ENCODE measurements at places on chromosomes 11 and 22.

- DNase-seq, result no peak
Observed at GRCh38 chr11:35231076-35231860, 92.3 kb downstream of the CD44 start.

DNA sequence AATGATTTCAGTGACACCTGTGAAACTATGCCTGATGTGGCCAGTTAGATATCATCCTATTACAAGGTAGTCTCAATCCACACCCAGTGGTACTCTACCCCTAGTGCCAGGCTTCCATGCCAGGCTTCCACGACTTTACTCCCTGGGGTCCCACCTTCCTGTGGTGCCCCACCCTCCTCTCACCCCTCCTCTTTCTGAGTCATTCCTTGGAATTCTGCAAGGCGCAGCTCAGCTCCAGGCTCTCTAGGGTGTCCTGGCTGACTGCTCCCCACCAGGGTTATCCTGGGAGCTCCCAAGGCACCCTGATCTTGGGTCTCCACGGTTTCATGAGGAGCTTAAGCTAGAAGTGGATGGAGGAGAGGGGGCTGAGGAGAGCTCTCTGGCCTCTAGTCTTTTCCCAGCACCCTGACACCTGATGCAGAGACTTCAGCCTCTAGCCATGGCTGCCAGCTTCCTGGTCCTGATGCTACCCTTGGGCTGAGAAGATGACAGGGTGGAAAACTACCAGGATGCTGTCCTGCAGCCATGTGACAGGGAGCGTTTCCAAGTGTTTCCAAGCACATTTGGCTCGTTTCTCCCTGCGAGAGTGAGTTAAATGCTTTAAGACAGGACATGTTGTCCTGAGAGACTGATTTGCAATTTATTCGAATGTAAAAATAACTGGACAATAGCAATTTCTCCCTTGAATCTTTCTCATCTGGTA lies 1461.2 kb downstream of the TBC1D22A start:
- no peak for DNase-seq

GRCh38 chr11:357582-357981 lies 11.7 kb upstream of the B4GALNT4 start:
- no peak for DNase-seq

DNA sequence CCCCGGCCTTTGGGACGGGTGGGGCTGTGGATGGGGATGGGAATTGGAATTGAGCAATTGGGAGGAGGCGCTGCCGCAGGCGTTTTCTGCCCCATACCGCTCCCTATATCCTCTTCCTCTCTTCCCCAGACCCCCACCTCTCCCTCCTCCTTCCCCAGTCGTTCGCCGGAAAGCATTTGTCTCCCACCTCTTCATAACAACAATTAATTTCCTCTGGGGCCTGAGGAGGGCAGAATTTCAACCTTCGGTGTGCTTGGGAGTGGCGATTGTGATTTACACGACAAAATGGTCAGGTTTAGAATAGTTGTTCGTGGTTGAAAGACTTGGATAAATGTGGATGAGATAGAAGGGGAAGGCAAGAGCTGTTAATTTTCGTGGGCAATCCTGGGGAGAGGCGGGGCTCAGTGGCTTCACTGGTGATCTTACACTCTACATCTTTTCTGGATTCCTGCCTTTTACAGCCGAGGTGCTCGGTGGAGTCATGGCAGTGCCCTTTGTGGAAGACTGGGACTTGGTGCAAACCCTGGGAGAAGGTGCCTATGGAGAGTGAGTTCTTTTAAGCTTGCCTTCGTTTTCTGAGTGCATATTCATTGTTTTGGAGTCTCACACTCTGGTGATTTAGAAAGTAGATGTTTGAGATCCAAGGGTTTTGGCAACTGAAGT lies 1.5 kb downstream of the CHEK1 start:
- peak; percentile 26 for DNase-seq

GRCh38 chr22:48579043-48579927 lies 1248.4 kb downstream of the BRD1 start:
- DNase-seq, result no peak

GRCh38 chr11:11243590-11244469 lies 109.2 kb downstream of the CSNK2A3 start:
- peak; percentile 44 for DNase-seq

GRCh38 chr22:32558681-32559355 lies 84.2 kb downstream of the FBXO7 start:
- DNase-seq, result no peak

- DNase-seq, result no peak
Observed at GRCh38 chr11:62962391-62962790, 22.4 kb downstream of the SLC22A6 start.

DNA sequence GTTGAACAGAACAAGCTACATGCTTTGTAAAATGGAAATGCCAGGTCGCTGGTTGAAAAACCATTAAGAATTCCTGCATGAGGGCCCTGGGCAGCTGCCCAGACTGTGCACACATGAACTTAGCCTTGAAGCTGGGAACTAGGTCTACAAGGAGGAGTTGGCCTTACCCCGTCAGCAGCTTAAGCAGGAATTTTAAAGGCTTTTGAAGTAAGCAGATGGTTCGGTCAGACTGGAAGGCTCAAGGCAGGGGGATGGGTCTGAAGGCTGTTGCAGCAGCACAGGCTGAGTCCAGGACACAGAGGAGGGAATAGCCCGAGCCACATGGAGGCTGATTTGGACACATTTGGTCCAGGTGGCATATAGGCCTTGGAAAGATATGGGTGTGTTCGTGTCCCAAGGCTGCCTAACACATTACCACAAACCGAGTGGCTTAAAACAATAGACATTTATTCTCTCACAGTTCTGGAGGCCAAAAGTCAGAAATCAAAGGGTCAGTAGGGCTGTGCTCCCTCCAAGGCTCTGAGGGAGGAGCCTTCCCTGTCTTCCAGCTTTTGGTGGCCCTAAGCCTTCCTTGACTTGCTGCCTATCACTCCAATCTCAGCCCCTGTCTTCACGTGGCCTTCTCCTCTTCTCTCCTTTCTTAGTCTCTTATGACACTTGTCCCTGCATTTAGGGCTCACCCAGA lies 11.6 kb downstream of the LIF start:
- DNase-seq, result no peak

GRCh38 chr11:7690648-7691047 lies 15.6 kb downstream of the OVCH2 start:
- no peak for DNase-seq

- no peak for DNase-seq
Observed at GRCh38 chr11:69999721-70000120, 78.4 kb upstream of the ANO1 start.

Data from activated naive CD4-positive, alpha-beta T cell treated with Interleukin-2 at 50 U/mL for 16 hours (primary cell).